HTR-8/SVneo (cell line): ENCODE measurements at places on chromosomes 3 and 15.
A peak's percentile ranks its signal among the peaks of the same experiment; 100 is the strongest.

DNA sequence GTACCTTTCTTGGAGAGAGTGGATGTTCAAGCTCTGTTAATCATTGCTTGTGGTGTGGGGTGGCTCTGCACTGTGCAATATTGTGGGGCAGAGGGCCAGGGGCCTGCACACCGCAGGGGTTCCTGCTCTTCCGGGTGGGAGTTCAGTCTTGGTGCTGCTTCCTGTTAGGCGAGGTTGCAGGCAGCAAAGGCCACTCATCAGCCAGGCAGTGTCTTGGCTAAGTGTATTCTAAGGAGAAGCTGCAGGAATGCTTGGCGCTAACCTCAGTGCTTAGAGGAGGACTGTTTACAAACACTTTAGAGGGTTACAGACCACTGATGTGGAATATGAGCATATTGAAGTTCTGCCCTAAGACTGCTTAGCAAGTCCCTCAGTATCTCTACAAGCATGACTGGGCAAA lies 81.7 kb downstream of the CEP63 start:
- DNase-seq, result no peak

GRCh38 chr3:127723011-127723567 lies 50.3 kb downstream of the ABTB1 start:
- DNase-seq, result no peak

DNA sequence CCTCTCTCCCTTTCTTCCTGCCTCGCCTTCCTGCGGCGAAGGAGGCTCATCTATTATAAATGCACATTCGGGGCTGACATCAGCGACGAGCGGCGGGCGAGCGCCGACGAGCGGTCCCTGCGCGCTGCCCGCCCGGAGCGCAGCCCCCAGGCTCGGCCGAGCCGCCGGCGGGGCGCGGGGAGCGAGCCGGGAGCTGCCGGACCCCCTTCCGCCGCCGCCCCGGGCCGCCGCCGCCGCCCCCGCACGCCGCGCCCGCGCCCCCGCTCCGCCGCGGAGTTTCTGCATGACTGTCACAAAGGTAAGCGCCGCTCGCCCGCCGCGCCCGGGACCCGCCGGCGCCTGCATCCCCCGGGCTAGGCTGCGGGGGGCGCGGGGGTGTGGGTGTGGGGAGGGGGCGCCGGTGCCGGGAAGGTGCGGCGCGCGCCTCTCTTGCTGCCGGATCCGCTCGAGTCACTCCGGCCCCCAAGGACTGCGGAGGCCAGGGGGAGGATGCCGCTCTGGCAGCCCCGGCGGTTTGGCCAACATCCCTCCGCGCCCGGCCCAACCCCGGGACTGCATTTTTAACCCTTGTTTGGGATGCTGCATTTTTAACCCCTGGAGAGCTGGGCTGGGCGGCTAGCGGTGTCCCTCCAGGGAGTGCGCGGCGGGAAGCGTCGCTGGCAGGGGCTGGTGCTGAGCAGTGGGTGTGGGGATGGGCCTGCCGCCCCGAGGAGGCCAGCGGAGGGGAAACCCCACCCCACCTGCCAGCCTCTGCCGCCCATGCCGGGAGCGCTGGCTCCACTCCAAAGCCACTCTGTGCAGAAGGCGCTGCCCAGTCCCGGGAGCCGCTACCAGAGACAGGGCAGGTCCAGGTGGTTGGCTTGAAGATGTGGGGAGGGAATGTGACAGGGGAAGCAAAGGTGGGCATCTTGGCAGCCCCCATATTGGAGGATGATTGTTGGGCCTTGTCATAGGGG lies at the start of gene CORO2B:
Gene CORO2B, plus strand, starts transcription at position 14 of the 956 bp plus-strand sequence. Its CDS starts 270 bp downstream, at position 284.
- DNase-seq, result peak; percentile 36

DNA sequence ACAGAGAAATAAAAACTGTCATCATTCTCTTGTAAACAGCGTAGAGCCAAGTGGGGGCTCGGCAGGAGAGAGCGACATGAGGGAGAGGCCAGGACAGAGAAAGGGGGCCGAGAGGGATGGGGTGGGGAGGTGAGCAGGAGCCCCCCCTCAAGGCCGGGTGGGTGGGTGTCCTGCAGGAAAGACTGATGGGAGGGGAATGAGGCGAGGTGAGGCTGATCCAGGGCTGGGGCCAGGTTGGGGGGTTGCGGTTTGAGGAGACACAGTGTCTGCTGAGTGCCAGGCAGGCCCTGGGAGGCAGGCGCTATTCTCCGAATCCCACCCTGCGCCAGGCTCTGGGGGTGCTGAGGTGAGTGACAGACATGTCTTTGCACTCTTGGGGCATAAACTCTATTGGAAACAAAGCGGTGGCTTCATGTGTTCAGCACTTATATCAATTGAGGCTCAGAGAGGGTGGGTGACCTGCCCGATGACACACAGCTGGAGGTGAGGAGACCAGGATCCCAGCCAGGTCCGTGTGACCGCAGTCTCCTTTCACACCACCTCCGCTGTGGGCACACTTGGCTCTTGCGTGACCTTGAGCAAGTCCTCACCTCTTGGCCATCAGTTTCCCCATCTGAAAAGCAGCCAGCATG lies 19.6 kb upstream of the CSPG4 start:
- DNase-seq, result no peak

- no peak for DNase-seq
Measured at GRCh38 chr3:55174747-55175146, 246.9 kb upstream of the LRTM1 start.

- no peak for DNase-seq
Measured at GRCh38 chr3:125316949-125317348, 58.2 kb downstream of the ZNF148 start.

DNA sequence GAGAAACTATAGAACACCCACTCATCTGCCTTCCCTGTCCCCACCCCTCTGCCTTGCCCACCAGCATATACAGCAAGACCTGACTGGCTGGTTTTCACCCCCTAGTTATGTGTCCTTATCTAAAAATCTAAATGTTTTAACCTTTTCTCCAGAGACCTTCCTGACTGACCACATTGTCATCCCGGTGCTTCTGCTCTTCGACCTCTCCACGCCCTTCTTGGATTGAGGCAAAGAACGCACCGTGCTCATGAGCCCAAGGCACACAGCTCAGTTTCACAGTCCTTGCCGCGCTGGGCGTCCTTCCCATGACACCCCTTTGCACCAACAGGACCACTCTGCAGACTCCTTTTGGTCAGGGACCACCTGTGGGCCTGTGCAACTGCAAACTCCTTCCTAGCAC lies 62.7 kb downstream of the B3GNT5 start:
- no peak for DNase-seq

DNA sequence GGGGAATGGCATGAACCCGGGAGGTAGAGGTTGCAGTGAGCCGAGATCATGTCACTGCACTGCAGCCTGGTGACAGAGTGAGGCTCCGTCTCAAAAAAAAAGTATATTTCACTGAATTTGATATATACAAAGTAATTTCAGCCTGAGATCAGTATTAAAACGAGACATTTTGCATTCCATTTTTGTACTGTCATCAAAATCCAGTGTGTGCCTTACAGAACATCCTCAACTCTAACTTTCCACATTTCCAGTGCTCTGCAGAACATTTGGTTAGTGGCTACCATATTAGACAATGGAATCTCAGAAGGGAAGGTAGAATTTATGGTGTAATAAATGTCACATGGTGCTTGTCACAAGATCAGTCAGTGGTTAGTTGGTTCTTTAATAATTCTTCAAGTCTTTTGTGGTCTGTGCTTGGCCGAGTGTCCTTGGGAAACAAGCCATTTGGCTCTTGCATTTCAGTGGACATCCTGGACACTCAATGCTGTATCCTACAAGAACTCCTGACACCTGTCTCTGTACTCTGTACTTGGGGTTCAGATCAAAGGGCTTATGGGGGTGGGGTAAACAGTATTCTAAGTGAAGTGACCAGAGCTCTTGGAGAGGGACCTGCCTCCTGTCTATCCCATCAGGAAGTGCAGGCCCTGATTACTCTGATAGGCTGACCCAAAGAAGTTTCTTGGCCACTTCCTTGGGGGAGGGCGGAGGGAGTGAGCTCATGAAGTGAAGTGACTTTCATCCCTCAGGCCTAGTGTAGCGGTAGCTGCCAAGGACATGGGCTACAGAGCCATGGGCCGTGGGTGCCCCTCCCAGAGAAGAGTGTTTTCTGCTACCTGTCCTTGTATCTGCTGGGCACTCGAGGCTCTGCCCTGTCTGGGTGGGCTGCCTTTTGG lies 3.7 kb downstream of the ACVR2B start:
- DNase-seq, result no peak

DNA sequence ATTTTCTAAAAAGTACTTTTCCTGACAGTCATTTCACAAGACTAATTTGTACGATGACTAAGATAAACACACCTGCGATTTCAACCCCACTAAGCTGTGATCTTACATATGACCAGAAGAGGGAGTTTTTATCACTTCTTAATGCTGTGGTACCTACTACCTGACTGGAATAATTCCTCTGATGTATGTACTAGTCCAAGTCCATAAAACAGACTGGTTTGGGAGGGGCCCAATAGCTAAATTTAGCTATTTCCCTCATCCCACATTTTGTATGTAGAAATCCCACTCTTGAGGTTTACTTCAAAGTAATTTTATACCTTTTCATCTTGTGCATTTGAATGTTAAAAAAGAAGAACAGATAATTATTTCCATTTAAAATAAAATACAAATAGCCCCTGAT lies 49.7 kb upstream of the SCAANT1 start:
- no peak for DNase-seq

- DNase-seq, result no peak
Measured at GRCh38 chr3:184467171-184467570, 87.3 kb downstream of the CHRD start.

GRCh38 chr3:100978011-100978659 lies 15.1 kb downstream of the ABI3BP start:
- no peak for DNase-seq

DNA sequence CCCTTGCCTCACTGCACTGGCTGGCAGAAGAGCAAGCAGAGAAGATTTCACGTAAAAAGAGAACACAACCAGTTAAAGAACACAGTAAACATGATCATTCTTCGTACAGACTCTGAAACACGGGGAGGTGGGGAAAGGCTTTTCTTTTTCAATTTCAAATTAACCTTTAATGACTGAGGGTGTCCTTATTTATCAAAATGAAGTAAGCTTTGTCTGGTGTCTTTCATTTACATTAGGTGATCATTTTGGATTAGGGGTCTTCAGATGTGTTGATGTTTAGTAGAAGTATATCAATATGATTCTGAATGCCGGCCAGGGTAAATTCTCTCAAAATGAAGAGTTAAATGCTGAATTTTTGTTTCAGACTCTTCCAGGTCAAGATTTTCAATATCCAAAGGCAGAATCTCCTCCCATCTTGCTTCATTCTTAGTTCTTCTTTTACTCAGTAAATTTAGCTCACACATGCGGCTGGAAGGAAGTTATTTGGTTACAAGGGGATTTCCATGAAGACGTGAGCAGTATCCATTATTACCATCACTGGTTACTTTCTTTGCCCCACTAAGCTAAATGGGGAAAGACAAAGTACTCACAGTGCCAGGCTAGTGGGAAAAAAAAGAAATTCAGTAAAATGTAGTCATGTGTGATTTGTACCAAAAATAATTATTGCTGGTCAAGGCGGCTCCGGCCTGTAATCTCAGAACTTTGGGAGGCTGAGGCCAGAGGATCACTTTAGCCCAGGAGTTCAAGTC lies 272.2 kb upstream of the NR2F2 start:
- DNase-seq, result no peak

DNA sequence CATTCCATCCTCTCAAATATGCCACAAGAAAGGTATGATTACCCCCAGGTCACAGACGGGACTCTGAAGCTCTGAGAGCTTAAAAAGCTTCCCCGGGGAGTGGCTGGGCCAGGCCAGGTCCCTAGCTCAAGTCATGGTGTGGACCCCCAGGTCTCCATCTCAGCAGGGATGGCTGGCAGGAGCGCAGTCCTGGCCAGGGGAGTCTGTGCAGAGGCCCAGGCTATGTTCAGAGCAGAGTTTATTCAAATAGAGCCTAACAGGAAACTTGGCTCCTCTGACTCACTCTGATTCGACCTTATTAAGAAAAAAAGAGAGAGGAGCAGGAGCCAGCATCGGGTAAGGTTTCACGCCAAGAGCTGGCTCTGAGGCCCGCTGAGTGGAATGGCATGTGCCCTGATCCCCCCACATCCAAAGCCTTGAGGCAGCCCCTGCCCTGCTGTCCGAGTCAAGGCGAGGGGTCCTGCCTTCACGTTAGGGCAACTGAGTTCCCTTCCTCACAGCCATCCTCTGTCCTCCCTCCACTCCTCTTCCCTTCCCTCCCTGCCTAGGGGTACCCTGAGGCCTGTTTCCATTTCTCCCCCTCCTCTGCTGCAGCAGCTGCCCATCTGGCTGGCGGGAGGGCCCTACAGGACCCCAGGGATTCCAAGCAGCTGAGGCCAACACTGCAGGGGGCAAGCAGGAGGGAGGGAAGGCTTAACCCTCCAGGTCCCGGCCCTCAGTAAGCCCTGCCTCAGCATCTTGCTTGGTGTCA lies 1.9 kb upstream of the LOXL1 start:
- DNase-seq, result peak; percentile 78

- DNase-seq, result no peak
Measured at GRCh38 chr3:194877291-194878119, 191.8 kb downstream of the FAM43A start.

DNA sequence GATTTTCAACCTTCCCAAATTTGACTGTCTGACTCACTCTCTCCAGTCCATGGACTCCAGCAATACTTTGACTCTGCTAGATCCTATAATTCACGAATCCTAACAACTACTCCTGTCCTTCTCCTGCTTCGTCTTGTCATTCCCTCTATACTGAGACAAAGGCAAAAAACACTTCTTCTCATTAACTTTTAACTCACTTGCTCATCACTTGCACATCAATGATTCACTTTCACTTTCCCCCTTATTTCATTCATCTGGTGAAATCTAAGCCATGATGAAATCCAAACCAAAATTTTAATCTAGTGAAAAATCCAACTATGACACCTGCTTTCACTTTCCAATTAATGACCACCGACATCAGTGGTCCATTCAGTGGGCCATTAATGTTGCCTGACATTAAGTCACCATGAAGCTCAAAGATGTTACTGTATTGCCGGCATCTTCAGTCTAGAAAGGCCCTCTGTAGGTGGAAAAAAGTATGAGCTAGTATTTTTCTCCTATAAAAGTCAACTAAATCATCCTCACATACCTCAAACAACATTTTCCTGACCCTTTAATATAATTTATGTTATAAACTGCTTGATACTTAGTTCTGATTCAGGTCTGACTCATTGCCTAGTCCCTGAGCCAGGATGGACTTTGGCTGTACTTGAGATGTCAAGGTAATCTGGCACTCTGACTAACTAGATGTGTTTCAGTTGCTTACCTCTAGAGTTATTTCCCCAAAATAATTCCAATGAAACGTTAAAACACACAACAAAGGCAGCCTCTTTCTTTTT lies 158.6 kb downstream of the CNTN6 start:
- no peak for DNase-seq

DNA sequence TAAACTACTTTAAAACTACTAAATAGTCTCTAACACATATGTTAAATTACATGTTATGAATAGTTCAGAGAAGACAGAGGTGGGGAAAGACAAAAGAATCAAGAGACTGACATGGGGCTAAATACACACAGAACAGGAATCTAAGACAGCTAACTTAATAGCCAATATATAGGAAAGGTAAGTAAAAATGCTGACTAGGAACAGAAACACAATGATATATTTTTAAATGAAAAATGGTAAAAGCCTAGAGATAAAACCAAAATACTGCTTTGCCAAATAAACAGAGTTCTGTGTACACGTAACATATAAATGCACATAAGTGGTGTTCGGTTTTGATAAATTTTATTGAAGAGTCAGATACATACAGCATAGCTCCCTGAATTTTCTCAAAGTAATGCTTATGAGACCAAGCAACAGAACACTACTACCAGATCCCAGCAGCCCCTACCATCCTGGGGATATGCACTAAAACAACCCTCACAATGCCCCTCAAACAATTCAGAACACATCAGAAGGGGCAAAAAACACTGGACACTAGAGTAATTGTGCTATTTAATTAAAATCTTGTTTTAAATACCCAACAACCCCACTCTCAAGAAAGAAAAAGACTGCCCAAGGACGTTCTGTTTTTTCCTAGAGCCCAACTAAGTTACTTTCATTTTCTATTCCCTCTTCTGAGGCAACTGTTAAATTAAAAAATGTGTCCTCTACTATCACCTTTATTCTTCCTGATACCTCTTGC lies 121.1 kb downstream of the ADAM10 start:
- DNase-seq, result no peak
